ENCODE measurements at places on chromosomes 6 and 20.
A peak's percentile ranks its signal among the peaks of the same experiment; 100 is the strongest.

- DNase-seq, result no peak
Measured at GRCh38 chr6:4667591-4667990, 108.6 kb upstream of the CDYL start.

DNA sequence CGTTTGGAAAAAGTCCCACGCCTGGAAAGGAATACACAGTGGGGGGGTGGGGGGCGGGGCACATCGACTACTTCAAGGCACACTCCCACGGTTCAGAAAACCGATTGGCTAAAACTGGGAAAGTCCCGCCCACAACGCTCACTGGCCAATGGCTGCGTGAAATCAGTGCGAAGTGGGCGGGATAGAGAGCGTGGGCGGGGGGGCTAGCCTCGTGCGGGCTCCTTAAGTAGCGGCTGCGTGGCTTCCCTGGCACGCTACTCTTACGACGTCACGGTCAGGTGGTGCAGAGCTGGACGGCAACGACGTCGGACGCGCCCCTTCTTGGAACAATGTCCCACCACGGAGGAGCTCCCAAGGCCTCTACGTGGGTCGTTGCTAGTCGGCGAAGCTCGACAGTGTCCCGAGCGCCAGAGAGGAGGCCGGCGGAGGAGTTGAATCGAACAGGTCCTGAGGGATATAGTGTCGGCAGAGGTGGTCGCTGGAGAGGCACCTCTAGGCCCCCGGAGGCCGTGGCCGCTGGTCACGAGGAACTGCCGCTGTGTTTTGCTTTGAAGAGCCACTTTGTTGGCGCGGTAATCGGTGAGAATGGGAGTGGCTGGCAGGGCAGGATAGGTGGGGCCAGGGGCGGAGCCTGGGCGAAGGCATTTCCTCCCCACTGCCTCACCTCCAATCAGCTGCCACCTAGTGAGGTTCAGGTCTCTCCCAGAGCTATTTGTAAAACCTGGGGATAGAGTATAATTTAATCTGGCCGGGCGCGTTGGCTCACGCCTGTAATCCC is at the start of gene DDX43:
TSS of gene DDX43 (plus strand) at position 252 of the 778 bp plus-strand sequence. CDS start at position 330, 78 bp downstream.
- peak; percentile 43 for DNase-seq

DNA sequence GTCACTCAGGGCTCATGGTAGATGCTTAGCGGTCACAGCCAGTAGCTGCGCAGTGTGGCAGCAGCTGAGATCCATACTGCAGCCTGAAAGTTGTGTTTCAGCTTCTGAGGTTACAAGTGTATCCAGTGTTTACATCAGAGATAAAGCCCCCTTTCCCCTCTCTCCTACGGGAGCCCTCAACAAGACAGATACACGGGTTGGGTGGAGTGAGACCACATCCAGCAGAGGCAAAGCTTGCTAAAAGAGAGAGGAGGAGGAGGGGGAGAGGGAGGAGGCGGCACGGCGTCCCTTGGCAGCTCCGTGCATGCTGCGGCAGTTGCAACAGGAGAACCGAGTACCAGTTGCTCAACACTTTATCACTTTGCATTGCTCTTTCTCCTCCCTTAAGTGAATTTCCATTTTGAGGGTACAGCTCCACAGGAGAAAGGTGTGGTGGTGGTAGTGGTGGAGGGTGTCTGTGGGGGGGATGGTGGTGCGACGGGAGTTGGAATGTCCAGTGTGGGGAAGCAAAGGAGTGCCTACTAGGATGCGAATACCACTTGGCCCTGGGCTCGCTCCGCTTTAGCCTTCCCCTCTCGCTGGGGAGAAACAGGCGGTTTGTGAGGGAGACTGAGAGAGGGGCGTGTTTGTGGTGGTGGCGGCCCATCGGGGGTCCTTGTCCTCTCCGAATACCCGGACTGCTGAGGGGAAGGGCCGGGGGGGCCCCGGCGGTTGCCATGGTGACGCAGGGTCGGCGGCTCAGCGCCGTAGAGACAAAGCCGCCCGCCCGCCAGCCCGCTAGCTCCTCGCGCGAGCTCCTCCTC is 405 bp upstream of the RNF182 start:
- peak; percentile 61 for DNase-seq

DNA sequence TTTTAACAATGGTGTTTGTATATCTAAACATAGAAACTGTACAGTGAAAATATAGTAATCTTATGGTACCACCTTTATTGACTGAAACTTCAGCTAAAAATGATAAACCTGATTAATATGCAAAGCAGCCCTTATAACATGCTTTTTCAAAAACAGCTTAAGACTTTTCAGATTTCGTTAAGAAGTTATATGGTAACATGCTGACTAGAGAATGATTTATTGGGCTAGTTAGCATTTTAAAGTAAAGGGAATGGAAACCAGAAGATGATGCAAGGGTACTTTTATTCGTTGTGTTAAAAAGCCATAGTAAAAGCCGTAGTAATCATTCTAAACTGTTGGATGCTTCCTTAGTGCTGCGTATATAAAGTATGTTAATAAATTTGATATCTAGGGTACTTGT is 50.5 kb downstream of the CBFA2T2 start:
- DNase-seq, result no peak

- DNase-seq, result no peak
Measured at GRCh38 chr6:157789861-157790260, 33.2 kb upstream of the SNX9 start.

All from Peyer's patch (tissue), 4 donors.